ENCODE measurements at places on chromosomes 1 and 21.

DNA sequence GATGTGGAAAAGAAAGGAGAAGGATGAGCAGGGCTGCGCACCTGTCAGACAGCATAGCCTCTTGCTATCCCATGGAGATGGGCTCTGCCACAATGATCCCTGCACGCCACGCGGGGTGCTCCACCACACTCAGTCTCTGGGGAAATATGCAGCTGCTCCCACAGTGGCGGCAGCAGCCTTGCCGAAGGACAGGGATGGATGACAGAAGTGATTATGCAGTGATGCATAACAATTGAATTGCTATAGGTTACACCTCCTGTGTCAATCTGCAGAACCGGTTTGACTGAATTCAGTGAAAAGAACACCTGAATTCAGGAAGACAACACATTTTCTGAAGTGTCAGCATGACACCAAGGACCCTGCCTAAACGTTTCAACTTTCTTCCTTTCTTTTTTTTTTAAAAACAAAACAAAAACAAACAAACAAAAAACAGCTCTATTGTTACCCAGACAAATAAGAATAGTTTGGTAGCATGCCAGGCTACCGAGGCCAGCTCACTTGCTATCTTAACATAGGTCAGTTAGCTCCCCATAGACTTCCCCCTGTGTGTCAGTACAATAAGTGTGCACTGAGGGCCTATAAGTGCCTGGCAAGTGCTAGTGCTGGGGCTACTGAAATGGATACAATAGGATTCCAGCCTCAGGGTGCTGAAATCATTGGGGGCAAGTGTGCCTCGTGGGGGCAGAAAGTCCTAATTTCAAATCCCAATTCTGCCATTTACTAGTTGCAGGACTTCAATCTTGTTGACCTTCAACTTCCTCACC lies 127.6 kb upstream of the LMO4 start:
- no peak for DNase-seq

DNA sequence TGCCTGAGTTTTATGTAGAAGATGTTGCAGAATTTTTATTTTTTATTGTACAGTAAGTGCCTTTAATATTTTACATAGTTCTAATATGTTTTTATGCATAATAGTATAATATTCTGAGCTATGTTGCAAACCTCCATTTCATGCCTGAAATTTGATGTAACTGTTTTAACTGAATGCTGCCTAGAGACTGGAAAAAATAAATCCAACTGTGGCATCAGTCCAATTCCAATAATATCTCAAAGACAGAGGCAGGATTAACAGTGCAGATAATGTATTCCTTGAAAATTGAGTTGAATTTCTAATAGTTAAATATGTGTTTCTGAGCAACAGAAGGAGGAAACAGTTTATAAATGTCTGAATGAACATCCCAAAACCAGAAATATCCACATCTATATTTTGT lies 61.1 kb upstream of the KIF1B start:
- DNase-seq: no peak

DNA sequence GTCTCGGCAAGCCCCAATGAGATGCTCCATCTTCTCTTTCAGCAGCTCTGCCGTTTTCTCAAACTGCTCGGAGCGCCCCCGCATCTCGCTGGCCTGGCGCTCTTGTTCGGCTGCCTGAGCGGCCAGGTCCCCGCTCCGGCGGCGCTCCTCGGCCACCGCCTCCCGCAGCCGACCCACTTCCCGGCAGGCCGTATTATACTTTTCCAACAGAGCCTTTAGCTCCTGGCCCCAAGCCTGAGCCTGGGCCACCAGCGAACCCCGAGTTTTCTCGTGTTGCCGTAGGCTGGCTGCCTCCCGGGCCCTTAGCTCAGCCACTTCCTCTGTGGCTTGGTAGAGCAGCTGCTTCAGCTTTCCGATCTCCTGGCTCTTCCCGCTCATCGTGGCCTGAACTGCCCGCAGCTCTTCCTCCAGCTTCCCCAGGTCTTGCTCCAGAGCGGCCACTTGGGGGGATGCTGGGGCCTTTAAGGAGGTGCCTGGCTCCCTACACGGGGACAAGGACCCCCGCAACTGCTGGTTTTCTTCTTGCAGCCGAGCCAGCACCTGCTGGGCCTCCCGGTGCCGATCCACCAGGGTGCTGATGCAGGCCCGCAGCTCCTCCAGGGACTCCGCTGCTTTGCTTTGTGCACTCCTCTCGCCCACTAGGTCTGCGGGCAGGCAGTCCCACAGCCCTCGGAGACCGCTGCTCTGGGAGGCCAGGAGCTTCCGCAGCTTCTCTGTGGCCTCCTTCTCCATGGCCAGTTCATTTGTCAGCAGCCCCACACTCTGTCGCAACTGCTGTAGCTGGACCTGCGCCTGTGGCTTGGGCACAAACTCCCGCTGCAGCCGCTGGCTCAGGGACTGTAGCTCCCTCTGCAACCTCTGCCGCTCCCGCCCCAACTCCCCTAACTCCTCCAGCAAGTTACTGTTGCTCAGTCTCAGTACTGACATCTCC lies 13.4 kb upstream of the PIAS3 start:
- DNase-seq: peak; percentile 61

GRCh38 chr1:94532077-94532476 lies 9.5 kb downstream of the F3 start:
- DNase-seq: no peak

DNA sequence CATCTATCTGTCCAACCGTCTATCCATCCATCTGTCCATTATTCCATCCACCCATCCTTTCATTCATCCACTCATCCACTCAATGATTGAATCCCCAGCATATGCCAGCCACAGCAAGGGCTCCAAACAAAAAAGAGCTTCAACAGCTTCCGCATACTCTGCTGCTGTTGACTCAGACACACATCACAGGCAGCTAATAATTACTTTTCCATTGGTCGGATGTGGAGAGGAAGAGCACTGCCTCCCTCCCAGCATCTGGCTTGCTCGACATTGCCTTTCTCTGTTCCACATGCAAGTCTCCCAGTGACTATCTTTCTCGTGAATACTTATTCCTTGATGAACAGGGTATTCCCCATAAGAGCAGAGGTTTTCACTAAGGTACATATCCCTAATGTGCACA lies 176.5 kb downstream of the HIVEP3 start:
- DNase-seq: peak; percentile 82

DNA sequence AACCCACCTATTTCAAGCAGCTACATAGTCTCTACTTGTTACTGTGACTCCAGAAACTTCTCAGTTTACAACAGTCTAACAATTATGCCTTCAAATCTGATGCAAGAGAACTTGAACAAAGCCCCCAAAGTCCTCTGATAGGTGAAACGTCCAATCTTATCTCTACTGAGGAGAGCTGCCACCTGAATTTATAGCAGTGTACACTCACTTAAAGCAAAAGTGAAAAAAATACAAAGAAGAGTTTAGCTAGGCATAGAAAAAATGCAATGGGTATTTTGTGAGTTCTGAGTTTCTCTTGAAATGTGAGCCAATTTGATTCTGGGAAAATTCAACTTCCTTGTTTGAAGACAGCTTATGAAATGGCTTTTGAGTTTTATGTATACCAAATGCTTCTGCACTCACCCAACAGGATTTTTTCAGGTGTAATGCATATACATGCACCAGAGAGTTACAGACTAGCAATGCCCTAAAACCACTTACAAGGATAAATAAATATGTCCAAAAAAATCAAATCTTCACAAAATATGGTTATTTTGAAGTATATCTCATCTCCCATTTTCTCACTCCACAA lies 17.8 kb upstream of the CLIC6 start:
- DNase-seq: no peak

DNA sequence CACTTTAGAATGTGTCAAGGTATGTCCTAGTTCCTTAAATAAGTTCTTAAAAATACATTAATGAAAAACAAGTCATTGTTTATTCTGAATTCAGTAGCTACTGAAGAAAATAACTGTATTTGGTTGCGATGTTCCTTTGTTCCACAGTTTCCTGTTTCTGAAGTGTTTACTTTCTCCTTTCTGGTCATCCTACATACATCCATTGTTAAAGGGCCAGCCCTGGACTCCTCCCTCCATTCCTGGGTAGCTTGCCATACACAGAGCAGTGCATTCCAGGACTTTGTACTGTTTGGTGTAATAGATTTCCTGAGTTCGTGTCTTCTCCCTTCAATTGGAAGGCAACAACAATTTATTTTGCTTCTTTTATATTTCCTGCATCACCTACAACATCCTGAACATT lies 845.4 kb upstream of the CXADR start:
- no peak for DNase-seq

DNA sequence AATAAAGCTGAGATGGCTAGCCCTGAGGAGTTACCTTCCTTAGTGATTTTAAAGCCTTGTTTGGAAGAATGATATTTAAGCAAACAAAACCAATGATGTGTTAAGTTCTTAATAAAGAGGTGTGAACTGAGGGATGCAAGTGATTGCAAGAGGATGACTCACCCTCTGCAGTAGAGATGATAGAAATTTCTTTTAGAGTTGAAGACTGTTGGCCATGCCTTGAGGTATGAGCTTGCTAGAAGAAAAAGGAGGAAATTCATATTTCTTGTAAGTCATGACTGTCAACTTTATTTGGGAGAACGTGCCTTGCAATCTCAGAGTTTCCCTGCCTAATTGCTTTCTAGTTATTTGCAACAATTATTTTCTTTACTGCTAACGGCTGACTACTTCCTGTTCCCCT lies 94.7 kb downstream of the PLA2G4A start:
- peak; percentile 21 for DNase-seq

Data from choroid plexus epithelial cell (primary cell).